IMR-90 (cell line): ENCODE measurements at places on chromosomes 2 and 18.

- DNase-seq: no peak
Measured at GRCh38 chr2:177285892-177286715, 21.6 kb upstream of the NFE2L2 start.

- DNase-seq: peak; percentile 53
Measured at GRCh38 chr18:35732636-35733035, 151.1 kb downstream of the GALNT1 start.

DNA sequence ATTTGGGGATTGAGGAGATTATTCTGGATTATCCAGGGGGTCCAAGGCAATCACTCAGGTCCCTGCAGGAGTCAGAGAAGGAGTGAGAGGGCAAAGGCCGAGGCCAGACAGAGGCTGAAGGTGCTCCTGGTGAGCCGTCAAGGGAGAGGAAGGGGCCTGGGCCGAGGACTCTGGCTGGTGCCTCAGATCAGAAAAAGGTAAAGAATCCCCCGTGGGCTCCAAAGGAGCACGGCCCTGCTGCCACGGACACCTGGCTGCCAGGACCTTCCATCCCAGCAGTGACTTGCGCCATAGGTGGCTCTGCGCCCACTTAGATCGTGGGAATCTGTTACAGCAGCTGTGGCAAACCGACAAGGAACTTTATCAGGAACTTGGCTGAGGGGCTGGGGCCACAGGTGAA is 374.8 kb upstream of the MYT1L start:
- DNase-seq: no peak

GRCh38 chr2:85853499-85854165 is 35.2 kb downstream of the ST3GAL5 start:
- DNase-seq: no peak

GRCh38 chr2:85750587-85751575 is 2.9 kb upstream of the ATOH8 start:
- DNase-seq: peak; percentile 58

- DNase-seq: no peak
Measured at GRCh38 chr2:237815637-237816036, 17.1 kb downstream of the RBM44 start.

GRCh38 chr2:109446278-109447131 is 167.3 kb downstream of the SEPTIN10 start:
- DNase-seq: no peak

DNA sequence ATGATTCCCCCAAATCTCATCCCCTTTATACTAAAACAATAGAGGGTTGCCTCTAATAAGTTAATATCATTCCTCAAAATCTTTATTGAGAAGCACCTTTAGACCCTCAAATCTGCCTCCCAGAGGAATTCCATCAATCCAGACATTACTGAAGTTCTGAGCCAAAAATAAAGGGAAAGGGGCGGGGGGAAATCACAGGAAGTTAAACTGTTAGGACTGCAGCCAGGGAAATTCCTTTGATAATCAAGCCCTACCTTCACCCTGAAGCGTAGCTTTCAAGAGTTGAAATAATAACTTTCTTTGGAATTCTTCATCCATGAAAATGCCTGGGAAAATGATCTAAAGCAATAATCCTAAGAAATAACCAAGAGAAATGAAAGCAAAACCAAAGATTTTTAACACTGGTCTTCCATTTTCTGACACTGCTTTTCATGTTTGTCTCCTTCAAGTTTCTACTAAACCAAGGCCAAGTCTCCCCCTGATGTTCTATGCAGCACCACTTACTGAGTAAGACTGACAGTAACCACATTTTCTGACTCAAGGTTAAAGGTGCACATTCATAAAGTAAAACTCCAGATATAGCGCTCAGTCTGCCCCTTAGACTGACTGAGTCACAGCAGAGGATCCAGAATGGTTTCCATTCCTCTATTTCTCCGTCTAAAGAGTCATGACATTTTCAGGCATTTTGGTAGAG is 78.2 kb downstream of the TCF4 start:
- peak; percentile 95 for DNase-seq

DNA sequence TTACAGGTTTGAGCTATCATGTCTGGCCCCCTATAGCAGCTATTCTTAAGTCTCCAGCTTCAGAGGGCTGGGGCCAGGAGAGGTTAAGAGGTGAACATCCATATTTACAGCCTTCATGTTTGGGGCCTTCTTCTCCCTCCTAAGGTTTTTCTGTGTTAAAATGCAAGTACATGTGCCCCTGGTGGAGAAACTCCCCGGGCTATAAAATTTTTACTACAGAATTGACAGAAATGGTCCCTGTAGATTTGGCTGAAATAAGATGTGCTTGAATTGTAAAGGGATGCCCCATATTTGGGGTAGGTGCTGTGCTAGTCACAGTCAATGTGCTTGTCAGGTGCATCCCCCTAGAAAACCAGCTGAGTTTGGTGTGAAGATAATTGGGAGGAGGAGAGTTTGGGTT is 263.3 kb upstream of the CXCR4 start:
- no peak for DNase-seq

DNA sequence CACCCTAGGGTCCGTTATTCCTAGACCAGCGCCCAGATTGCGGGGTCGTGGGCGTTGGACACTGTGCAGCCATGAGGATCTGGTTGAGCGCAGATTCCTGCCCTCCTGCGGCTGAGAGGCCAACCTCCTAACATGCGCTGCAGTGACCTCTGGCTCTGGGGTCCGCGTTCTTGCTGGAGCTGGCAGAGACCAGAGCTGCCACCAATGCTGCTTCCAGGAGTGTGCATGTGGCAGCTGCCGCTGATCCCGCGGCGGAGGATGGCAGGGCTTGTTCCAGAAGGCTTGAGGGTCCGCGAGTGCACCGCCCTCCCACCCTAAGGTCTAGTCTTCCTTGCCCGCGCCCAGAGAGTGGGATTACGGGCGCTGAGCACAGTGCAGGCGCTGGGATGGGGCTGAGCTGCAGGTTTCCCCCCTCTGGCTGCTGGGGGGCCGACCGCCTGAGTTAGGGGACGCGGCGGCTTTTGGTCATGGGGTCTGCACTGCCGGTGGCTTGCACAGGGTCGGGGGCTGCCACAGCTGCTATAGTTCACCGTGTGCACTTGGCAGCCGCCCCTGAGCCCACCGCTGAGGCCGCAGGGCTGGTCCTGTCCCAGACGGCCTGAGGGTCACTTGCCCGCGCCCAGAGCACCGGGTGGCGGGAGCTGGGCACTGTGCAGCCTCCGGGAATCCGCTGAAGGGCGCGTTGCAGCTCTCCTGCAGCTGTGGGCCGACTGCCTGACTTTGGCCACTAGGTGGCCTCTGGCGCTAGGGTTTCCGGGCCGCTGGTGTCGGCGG is 145.9 kb downstream of the CCDC74A start:
- peak; percentile 44 for DNase-seq

GRCh38 chr2:53422979-53423378 is 344.6 kb upstream of the CHAC2 start:
- DNase-seq: peak; percentile 59

DNA sequence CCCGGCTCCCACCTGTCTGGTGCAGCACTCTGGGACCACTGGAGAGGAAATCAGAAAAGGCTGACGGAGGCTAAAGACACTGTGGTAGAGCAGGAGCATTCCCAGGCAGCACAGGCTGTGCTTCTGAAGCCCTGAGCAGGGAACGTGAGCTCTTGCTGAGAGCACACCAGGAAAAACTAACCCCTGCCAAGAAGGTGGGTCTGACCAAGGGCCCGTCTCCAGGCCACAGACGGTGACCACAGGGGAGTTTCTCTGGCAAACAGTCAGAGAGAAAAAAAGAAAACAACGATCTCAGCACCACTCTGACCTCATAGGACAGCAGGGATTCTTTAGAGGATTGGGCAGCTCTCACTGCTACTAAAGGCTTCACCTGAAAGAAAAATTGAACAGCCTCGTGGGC is 201.4 kb downstream of the AFF3 start:
- peak; percentile 65 for DNase-seq

GRCh38 chr18:6543330-6543908 is 128.7 kb upstream of the L3MBTL4 start:
- peak; percentile 55 for DNase-seq

- DNase-seq: no peak
Measured at GRCh38 chr2:161533218-161533617, 91.0 kb upstream of the SLC4A10 start.

GRCh38 chr2:45344502-45344901 is 266.6 kb downstream of the SRBD1 start:
- DNase-seq: no peak

GRCh38 chr2:29627279-29627711 is 294.1 kb downstream of the ALK start:
- peak; percentile 91 for DNase-seq

- no peak for DNase-seq
Measured at GRCh38 chr2:653645-654425, 23.4 kb downstream of the TMEM18 start.

- DNase-seq: no peak
Measured at GRCh38 chr2:97712693-97713295, 582 bp upstream of the ZAP70 start.

DNA sequence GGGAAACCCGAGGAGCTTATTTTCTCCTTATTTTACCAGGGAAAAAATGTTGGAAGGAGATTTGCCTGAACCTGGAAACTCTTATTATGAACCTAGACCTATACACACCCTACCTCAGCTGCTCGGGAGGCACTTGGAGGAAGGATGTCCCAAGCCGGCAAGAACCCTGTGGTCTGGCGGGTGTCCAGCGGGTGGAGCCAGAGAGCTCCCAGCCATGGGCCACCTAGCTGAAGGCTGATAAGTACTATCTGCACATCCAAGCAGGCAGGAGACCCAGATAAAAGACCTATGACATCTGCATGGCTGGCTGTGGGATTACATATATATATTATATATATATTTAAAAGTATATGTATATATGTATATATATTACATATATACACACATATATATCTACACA is 1.1 kb upstream of the SLC14A1 start:
- DNase-seq: peak; percentile 77

DNA sequence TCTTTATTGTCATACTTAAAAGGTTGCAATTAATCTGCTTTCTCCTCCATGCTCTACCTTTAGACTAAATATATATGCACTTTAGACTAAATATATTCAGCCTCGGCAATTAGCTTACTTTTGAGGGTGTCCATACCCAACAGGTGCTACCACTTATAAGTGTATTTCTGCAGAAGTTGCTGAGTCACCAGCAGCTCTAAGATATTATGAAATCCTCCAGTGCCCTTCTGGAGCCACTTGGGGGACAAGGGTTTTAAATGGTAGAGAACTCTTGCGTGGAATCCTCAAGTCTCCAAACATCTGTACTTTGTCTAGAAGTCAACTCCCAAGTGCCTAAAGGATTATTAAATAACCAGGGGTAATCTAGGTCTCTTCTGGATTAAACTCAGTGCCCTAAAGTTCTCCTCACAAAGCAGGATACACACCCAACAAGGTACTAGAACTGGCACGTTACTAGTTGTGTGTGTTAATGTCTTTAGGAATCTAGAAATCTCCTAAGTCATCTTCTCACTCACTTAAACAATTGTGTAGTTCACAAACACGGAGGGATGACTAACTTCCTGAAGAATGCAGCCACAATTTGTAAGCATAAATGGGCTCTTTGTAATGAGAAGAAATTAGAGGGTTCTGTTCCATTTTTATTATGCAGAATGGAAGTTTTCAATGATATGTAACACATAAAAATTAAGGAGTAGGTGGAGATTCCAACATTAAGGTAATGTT is 159.7 kb downstream of the CD226 start:
- DNase-seq: peak; percentile 83

GRCh38 chr18:62682371-62682770 is 33.0 kb upstream of the PHLPP1 start:
- DNase-seq: no peak

DNA sequence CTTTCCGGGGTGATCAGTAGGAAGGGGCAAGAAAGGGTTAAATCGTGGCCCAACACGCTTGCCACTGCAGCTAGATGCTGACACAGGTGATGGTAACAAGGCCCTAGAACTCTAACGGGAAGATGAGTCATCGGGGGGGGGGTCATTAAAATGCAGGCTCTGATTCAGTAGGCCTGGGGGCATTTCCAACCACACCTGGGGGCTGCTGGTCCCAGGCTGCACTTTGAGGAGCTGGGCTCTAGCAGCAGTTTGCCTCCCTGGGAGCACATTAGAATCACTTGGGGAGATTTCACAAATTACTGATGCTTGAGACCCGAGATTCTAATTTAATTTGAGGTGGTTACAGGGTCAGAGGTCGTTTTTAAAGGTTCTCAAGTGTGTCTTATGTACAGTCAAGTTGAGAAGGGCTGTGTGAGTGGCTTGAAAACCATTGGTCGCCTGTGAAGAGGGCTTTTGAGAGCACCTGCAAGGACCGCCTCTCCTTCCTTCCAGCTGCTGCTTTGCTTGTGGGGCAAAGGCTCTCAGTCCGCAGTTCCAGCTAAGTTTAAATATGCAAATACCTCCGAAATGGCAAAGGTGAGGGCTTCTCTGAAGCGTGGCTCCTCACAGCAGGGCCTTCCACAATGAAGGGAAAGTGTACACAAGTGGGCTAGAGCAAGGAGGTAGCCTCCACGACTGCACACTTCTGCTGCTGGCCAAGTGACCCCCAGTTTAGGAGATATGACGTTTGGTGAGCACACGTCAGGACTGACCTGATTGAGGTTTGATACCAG is 128.0 kb upstream of the MSH6 start:
- no peak for DNase-seq

DNA sequence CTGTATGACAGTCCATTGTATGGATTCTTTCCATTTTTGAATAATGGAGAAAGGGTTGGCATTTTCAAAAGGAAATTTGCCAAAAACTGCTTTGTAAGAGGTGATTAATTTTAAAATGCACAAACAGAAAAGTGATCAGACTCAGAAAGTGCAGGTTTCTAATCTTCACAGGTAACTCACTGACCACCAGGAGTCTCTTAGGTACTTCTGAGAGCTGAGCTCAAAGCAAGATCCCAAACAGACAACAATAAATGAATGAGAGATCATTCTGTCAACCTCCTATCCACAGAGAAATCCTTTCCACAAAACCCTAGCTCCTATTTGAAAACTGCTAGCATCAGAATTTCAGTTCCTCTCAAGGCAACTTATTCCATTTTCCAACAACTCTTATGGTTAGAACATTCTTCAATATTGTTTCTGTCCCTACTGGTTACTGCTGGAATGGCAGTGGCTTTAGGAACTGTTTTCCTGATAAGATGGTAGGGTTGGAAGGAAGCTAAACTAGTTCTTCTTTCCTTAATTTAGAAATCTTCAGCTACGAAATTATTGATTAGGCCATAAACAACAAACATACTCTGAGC is 20.6 kb upstream of the HAAO start:
- DNase-seq: peak; percentile 31

DNA sequence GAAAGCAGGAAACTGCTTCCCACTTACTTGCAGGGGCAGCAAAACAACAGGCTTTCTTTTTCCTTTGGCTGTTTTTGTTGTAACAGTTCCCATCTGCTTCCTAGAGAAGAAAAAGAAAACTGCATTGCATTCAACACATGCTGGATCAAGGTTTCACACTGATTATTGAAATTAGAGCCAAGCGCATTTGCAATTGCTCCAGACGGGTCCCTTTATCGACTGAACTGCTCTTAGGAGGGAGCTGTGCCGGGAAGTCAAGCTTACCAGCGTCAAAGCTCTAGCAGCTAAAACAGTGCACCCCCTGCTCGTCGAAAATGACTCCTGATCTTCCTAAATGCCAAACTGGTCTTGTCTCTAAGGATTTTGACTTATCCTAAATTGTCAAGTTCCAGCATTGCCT is 164.0 kb upstream of the SESTD1 start:
- DNase-seq: no peak

- peak; percentile 81 for DNase-seq
Measured at GRCh38 chr2:237731663-237732062, 66.9 kb upstream of the RBM44 start.

- no peak for DNase-seq
Measured at GRCh38 chr18:21638822-21639221, 26.7 kb downstream of the SNRPD1 start.
